ENCODE measurements at places on chromosomes 7 and 10.

- DNase-seq, result no peak
Measured at GRCh38 chr7:101127460-101128039, 646 bp downstream of the SERPINE1 start.

- no peak for DNase-seq
Measured at GRCh38 chr10:48976196-48976595, 36.6 kb upstream of the LRRC18 start.

- DNase-seq, result no peak
Measured at GRCh38 chr10:110007161-110007700, 553 bp upstream of the ADD3 start.

- DNase-seq, result no peak
Measured at GRCh38 chr7:150524018-150524417, 9.3 kb downstream of the GIMAP7 start.

GRCh38 chr10:2813286-2813685, 254.1 kb upstream of the PFKP start:
- DNase-seq, result no peak

GRCh38 chr7:97601931-97602457, 129.9 kb upstream of the TAC1 start:
- no peak for DNase-seq

- no peak for DNase-seq
Measured at GRCh38 chr7:632831-633210, 93.7 kb upstream of the DNAAF5 start.

GRCh38 chr7:4260867-4261600, 421.1 kb upstream of the FOXK1 start:
- DNase-seq, result no peak
